ENCODE measurements at places on chromosomes 1 and 21.

DNA sequence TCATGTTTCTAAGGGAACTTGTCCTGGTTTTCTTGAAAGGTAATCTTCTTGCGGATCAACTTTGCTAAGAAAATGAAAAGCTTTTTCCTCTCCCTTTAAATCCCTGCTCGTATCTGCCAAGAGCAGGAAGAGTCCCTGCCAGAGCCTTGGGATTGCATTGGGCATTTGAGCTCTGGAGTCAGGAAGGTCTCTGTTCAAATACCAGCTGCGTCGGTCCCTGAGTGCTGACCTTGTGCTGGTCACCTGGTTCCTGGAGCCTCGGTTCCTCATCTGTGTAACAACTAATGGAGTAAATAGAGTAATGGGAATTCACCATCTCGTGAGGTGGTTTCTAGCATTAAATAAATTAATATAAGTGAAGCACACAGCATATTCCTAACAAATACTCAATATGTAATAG lies 274.6 kb upstream of the TMEM51 start:
- no peak for DNase-seq

- DNase-seq = no peak
Measured at GRCh38 chr1:119220991-119221390, 80.5 kb upstream of the WARS2 start.

- peak; percentile 67 for DNase-seq
Measured at GRCh38 chr1:226939438-226940028, 561 bp upstream of the COQ8A start.

DNA sequence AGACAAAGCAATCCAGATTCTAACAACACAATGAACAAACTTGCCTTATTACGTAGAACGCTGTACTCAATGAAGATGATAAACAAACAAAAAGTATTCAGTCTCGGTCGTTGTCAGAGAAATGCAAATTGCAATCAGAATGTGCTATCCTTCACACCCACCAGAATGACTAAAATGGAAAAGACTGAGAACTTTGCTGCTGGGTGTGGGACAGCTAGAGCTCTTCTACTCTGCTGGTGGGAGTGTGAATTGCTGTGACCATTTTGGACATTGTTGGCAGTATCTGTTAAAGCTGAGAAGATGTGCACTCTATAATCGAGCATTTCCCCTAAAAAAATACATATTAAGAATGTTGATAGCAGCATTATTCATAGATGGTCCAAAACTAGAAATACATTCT lies 111.4 kb downstream of the PEX14 start:
- DNase-seq = no peak

GRCh38 chr1:74763807-74764206 lies 30.9 kb downstream of the TYW3 start:
- DNase-seq = no peak

DNA sequence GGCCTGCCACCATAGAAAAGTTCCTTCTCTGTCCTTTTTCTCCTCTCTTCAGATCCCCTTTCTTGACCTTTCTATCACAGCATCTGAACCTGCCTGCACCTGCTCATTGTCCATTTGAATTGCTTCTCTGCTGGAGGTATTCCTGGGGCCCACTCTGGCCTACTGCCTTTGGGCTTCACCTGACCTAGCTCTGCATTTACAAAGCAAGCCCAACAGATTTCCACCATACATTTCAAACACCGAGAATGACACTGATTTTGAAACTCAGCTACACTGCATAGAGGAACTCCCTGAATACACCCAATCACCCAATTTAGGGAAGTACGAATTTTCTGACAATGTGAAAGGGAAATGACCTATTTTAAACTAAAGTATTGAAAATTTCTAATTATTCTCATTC lies 284.5 kb upstream of the USP25 start:
- no peak for DNase-seq

- no peak for DNase-seq
Measured at GRCh38 chr1:219701476-219701875, 88.6 kb upstream of the ZC3H11B start.

GRCh38 chr1:44853201-44853600 lies 10.1 kb upstream of the PTCH2 start:
- no peak for DNase-seq

GRCh38 chr1:210715072-210715471 lies 386.4 kb downstream of the HHAT start:
- DNase-seq = no peak

Measured in hindlimb muscle (tissue), 1 donor.